GM12891 (cell line): ENCODE measurements at places on chromosomes 3 and 15.

- no peak for DNase-seq
Observed at GRCh38 chr3:156176048-156176447, 55.7 kb downstream of the KCNAB1 start.

DNA sequence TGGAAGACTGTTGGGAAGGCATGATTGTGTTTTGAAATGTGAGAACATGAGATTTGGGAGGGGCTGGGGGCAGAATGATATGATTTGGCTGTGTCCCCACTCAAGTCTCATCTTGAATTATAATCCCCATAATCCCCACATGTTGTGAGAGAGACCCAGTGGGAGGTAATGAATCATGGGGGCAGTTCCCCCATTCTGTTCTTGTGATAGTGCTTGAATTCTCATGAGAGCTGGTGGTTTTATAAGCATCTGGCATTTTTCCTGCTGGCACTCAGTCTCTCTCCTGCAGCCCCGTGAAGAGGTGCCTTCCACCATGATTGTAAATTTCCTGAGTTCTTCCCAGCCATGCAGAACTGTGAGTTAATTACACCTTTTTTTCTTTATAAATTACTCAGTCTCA lies 430.5 kb downstream of the OTOL1 start:
- no peak for DNase-seq

DNA sequence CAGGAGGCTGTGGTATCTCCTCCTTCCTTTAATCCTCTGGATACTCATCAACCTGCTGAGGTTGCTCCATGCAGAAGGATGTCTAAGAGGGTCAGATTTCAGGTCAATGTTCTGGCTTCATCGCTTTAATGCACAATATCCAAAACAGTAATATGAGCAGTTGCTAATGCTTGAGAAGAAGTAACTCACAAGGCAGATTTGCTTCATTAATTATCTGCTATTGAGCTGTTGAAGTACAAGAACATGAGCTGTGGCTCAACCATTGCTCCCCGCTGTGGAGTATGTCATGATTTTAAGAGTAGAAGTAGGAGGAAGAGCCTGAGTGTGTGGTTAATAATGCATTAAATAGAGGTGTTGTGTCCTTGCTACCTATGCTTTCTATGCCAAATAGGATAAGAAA lies 1412.9 kb upstream of the ALCAM start:
- no peak for DNase-seq

DNA sequence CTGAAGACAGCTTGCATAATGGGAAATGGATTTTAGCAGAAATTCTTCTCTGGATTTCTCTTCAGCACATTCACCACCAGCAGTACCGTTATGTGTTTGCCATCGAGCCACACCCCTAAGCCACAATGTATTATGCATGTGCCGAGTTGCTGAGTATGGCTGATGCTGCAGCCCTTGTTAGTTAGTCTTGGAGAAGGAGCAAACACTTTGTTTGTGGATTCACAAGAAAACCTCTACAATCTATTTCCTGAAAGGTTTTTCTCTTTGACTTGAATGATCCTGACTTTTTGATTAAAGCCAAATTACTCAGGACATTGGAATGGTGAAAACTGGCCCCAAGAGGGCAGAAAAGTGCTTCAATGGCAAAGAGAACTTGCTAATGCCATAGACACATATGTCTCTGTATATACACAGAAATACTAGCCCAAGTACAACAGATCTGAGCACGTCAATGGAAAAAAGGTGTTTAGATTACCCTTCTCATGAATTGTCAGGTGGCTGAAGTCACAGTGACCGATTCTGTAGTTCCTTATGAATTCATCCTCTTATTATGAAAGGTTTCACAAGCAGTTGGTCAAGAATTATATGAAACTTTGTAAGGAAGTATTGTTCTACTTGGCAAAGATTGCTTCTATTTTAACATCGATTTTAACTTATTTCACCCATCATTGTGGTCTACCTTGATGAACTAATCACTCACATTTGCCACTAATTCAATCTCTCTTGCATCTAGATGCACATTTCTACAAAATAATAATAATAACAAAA lies 103.0 kb downstream of the P3H2 start:
- no peak for DNase-seq

DNA sequence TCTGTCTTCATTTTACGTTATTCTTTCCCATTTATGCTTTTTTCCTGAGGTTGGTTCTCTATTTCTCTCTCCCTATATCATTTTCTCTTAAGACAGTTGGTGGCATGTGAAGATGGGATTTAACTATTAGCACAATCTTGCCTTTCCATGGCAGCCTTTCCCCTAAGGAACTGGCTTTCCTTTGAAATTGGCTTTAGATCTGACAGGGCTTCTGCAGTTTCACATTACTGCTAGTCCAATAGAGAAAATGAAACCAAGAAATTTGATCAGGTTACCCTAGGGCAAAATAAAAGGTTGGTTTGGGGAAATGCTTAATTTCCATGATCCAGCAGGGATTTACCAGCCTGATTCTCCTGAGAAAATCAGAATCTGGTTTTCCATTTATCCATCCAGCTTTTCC lies 22.7 kb upstream of the CHL1 start:
- no peak for DNase-seq

DNA sequence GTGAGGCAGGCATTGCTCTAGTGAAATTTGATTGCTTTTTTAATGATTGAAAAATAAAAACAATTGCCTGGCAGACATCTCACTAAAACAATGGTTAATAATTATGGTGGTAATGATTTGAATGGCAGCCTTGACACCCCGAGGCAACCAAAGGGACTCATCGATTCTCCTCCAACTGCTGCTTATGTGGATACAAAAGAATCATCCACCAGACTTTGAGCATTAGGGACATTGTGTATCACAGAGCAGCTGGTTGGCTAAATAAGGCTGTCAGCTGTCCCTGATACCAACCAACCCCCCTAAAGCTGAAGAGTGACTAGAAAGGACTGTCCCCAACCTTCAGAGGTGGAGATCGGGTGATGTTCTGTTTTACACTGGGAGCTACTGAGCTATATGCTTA lies 1.7 kb upstream of the CD47 start:
- no peak for DNase-seq

- DNase-seq = no peak
Observed at GRCh38 chr15:62068810-62069167, 2.0 kb downstream of the C2CD4A start.

GRCh38 chr3:9747267-9747666 lies 2.5 kb upstream of the OGG1 start:
- no peak for DNase-seq

DNA sequence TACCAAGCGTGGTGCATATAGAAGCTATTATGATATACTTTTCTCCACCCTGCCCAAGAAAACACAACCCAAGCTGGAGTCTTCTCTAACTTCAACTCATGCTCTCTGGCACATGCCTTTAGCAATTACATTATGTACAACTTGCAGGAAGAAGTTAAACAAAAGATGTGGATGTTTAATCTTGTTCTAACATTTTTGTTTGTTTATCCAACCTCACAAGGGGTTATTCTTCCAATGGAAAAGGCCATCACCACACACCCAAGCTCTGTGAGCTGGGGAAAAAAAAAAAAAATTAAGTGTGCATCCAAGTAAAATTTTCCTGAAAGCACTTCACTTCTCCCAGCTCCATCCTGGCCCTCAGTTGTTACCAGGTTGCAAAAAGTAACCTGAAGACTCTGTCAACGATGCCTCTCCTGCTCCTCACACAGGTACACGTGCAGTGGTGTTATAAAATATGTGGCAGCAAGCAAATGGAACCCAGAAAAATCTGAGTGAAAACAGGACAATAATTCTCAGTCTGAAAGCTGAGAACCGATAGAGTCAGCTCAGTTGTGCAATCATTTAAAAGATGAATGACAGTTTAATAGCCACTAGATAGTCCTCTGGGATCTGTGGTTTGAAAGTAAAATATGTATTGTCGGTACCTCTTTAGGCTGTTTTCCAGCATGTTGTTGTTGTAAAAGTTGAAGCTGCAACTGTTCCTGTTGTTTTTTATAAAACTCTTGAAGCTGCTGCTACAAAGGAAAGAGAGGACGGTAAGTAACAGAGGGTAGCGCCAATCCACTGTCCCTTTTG lies 531.4 kb downstream of the FOXP1 start:
- no peak for DNase-seq

- DNase-seq = no peak
Observed at GRCh38 chr3:194675680-194676079, 3.7 kb upstream of the LSG1 start.

GRCh38 chr3:35064761-35065160 lies 574.6 kb upstream of the ARPP21 start:
- DNase-seq = no peak

DNA sequence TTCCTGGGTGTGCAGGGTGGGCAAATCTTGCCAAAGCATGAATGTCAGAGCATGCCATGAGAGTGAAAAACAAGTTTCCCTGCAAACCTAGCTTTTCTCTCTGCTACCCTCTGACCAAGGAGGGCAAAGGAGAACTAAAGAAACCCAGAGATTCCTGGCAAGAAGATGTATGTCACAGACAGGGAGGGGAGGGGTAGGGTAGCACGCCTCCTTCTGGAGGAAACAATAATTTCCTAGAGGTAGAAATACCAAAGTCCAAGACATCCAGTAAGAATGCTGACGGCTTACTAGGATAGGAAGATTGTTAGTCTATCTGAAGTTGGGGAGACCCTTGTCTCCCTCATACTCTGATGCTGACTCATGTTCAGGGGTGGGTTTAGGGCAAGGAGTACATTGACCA lies 203.9 kb downstream of the NR1D2 start:
- no peak for DNase-seq

DNA sequence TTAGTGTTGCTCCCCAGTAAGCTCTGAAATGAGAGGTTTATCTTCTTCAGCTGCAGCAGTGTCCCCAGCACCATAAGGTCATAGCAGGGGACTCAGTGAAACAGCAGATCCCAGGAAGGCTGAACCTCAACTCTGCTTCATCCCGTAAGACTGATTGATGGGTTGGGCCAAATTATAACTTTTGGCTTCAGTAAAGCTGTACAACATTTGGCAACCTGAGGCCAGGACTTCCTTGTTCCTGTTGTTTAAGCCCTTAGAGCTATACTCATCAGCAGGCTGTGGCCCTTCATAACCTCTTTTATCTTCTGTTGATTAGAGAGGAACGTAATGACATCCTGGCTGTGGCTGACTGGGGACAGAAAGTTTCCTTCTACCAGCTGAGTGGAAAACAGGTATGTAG lies 29.0 kb downstream of the IFT122 start:
- no peak for DNase-seq

DNA sequence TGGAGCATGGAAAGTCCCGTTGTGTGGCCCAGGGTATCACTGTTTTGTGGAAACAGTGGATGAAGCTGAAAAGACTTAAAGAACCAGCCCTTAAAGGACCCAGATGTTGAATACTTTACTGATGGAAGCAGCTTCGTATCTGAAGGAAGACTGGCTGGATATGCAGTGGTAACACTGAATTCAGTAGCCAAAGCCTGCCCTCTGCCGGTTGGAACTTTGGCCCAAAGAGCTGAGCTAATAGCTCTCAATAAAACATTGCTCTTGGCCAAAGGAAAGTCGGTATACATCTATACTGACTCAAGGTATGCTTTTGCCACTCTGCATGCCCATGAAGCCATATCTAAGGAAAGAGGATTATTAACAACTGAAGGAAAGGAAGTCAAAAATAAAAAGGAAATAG lies 885.4 kb downstream of the PDCD6IP start:
- DNase-seq = no peak

DNA sequence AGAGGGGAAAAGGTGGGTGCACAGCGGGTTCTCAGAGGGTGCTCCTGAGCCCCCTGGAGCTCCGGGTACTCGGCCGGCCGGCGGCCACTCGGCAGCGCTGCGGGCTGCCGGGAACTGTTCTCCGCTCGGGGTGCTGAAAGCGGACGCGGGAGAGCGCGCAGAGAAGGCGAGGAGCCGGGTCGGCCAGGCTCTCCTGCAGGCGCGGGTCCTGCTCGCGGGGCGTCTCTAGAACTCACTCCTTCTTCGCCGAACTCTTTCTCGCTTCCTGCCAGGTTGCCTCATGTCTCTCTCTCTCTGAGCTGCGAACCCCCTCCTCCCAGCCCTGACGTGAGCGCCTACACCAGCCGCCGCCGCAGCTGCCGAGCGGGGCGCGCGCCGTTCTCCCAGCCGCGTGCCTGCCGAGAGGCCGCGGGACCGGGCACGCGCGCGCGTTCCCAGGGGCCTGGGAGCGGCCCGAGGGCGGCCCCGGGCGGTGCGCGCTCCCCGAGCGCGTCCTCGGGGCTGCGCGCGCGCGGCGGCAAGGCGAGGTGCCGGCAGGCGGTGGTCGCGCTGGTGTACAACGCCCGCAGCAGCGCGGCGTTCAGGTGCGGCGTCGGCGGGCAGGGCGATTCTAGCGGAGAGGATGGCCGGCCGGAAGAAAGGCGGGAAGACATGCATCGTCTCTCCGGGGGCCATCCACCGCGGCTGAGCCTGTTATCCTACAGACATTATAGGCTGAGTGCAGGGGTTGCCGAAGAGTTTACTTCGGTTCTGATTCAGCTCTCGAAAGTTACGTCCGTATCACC lies at the start of gene PEX5L:
TSS of gene PEX5L (minus strand) at position 267 of the 785 bp plus-strand sequence. CDS start 338 bp downstream, outside the sequence.
- no peak for DNase-seq

GRCh38 chr15:60720086-60720485 lies 241.1 kb upstream of the ICE2 start:
- no peak for DNase-seq

DNA sequence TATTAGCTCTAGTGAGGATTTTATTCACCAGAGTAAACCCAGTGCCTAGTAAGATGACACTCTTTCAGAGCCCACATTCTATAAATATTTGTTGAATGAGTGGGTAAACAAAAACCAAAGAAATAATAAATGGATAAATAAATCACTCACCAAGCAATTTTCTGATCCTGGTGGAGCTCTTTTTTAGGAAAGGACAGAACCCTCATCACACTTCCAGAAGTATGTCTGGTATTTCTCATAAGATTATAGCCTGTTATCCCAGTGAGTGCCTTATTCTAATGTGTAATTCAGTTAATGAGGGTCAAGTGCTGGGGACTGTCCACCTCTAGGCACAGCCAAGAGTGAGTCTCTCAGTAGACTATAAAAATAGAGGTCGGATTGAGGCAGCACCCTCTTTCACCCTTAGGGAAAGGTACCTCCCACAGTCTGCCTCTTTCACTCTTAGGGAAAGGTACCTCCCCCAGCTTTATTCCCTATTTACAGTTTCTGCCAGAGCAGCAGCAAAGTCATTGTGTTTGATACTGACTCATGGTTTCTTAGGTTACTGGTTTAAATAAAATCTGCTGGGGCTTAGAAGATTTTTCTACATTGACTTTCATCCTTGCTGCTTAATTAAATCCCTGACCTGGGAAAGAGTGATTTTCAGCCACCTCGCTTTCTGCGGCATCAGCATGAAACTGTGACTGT lies 145.0 kb downstream of the STAC start:
- no peak for DNase-seq

GRCh38 chr15:45088801-45089711 lies 24.9 kb downstream of the DUOX2 start:
- no peak for DNase-seq

DNA sequence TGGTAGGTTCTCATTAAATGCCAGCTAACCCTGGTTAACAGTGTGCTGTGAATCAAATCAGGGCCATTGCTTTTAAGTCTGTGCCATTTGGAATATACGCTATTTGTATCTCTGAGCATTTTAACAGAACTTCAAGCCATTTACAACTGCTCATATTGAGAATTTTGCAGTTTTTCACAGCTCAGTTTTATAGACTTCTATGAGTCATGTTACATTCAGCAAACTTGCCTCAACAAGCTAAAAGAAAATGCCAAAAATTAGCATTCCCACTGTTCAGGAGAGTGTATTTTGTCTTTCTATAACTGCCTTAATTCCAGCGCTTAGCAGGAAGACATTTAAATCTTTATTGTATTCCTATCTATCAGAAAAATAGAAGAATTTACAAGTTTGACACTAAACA lies 196.4 kb downstream of the GBE1 start:
- no peak for DNase-seq

- DNase-seq = no peak
Observed at GRCh38 chr3:197183582-197183981, 114.8 kb downstream of the DLG1 start.
